ENCODE measurements at places on chromosomes 1 and 21.
A peak's percentile ranks its signal among the peaks of the same experiment; 100 is the strongest.

GRCh38 chr1:43235451-43236121 is 34.2 kb upstream of the TMEM125 start:
- no peak for DNase-seq

GRCh38 chr1:902802-903201 is 20.9 kb upstream of the SAMD11 start:
- DNase-seq = no peak

DNA sequence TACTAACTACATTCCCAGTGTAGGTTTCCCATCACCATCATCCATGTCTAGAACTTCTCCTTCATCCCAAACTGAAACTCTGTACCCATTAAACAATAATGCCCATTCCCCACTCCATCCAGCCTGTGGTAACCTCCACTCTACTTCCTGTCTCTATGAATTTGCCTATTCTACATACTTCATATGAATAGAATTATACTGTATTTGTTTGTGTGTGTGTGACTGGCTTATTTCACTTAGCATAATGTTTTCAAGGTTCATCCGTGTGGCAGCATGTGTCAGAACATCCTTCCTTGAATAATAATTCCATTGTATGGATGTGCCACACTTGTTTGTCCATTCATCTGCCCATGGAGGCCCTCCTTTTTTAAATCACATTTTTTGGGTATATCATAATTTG is 35.7 kb downstream of the ATP2B4 start:
- no peak for DNase-seq

GRCh38 chr21:14833666-14834351 is 231.0 kb downstream of the NRIP1 start:
- DNase-seq = no peak

DNA sequence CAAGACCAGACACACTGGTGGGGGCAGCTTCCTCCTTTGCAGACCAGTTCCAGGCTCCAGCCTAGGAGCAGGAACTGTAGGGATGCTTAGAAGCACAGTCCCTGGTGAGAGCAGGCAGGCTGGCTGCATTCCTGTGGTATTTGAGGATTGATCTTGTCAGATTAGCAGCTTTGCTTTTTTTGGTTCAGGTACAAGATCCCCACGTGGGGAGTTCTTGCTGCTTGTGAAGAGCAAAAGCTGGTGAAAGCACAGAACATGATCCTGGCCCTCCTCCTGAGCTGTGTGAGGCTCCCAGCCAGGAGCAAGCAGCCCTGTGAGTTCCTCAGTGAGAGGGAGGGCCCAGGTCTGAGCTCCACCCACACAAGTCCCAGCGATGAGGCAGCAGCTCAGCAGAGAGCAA is 75.3 kb upstream of the ARTN start:
- DNase-seq = peak; percentile 90
